H4 (cell line): ENCODE measurements at places on chromosomes 12 and 14. TPM values are rescaled to one million over a fixed set of nuclear protein-coding genes. Genes with fewer than 3 reads are reported as not detected.

The SETD3 gene
- total RNA-seq = 34.2 and 35.8 TPM in 2 replicates

GRCh38 chr12:10663869-10664268, 10.0 kb downstream of the STYK1 start:
- no peak for DNase-seq

- no peak for DNase-seq
Measured at GRCh38 chr14:100323121-100323941, at the start of gene SLC25A47. Gene SLC25A47 (plus strand): TSS chr14:100323339. CDS start chr14:100323415, 76 bp downstream.

DNA sequence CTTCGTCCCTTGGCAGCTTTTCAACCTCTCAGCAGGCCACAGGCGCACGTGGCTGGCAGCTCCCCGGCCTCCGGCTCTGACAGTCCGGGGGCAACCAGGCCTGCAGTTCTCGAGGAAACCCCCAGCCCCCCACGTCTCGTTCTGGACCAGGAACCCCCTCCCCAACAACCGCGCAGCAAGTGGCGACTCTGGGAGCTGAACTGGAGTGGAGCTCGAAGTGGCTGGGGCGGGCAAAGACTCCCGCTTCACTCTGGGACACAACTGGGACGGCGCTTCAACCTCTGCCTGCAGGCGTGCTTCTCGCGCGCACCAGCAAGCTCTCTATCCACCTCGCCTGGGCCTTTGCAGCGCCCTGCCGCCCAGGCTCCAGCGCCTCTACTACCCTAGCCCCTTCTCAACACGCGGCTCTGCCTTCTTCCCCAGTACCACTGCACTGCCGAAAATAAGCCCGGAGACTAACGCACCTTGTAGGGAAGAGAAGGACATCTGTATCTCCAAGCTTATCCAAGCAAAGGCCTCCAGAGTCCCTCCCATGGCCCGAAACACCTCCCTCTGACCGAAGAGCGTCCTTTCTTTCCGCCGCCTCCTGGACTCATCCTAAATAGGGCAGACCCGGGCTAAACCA, 2.4 kb upstream of the NKX2-1 start:
- no peak for DNase-seq
